ENCODE measurements at places on chromosomes 11 and 22.

DNA sequence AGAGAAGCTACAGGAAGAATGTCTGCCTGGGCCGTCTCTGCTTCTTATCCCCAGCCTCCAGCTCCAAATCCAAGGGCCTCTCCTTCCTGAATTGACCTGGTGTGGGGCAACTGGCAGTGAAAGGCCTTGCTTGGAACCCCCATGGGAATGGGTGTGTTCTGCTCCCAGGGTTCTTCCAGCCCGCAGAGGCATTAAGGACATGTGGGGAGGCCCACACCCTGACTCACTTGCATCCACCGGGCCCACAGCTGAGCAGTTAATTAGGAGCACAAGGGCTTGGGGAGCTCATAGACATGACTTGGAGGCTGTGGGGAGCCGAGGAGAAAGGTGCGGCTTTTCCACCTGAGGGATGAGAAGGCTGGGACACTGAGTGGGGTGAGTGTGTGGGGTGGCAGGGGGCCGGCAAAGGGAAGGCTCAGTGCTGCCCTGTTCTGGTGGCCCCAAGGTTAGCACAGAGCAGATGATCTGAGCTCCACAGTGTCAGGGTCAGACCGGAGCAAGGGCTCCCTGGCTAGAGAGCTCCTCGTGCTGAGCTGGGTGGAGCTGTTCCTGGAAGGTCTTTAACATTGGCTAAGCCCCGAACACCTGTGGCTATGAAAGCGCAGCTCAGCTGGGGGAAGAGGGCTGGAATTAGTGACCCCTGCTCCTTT, 64.5 kb upstream of the NECTIN1 start:
- no peak for DNase-seq

DNA sequence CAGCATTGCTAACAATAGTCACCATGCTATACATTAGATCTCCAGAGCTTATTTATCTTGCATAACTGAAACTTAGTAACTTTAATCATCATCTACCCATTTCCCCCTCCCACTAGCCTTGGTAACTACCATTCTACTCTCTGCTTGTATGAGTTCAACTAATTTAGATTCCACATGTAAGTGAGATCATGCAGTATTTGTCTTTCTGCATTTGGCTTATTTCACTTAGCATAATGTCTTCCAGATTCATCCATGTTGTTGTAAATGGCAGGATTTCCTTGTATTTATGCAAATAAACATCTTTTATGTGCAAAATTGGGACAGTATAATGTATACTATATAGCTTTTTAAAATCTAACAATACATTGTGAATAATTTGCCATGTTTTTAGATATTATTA, 66.0 kb upstream of the ZBED5 start:
- no peak for DNase-seq

DNA sequence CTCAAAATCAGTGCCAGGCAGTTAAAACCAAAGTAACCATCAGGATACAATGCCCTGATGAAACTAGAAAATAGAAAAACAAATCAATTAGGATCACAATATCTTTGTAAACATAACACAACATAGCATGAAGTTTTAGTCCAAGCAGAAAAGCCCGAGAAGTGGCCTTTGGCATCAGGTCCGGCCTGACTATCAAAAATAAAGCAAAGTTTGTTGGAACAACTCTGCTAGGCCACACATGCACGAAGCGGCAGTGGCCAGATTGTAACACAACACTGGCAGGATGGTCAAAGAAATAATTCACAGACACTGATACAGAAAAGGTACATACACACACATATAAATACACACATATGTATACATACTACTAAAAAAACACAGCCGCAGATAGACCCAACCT, 26.9 kb downstream of the CDON start:
- DNase-seq = no peak

DNA sequence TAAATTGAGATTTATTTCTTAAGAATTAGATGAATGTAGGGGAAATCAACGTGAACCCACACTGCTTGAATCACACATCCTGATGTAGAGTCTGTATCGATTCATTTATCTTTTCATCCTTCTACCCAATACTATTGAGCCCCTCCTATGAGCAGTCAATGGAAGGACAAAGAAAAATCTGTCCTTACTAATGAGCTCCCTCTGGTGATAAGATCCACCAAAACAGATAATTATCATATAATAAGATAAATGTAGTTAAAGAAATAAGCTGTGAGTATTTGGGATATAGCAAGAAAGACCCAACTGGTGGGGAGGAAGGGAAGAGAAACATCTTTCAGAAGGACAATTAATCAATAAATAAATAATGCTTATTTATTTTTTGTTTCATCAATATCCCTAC, 385.1 kb upstream of the CCDC90B start:
- no peak for DNase-seq

DNA sequence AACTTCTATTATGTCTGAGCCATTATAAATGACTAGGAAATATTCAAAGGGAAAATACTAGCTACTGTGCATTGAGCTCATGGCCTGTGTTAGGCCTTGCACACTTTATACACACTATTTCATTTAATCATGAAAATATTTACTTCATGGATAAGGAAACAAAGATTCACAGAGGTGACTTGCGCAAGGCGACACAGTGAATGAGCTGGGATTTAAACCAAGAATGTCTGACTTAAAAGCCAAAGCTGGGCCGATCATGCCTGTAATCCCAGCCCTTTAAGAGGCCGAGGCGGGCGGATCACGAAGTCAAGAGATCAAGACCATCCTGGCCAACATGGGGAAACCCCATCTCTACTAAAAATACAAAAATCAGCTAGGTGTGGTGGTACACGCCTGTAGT, 231.5 kb downstream of the MIAT start:
- no peak for DNase-seq

Data from psoas muscle (tissue), 8 donors.